ENCODE measurements at places on chromosomes 11 and 22.

DNA sequence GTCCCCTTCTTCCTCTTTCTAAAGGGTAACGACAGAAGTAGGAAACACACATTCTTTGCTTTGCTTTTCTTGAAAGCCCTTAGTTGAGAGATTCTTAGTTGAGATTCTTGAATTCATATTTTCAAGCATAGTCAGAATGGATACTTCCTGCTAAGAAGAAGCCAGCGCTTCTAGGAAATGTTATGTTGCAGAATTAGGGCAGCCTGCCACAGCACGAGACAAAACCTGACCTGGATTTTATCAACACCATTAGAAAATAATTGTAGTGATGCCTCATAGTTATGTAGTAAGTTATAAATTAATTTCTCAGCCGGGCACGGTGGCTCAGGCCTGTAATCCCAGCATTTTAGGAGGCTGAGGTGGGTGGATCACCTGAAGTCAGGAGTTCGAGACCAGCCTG lies 37.9 kb upstream of the NUP160 start:
- DNase-seq: peak; percentile 47

DNA sequence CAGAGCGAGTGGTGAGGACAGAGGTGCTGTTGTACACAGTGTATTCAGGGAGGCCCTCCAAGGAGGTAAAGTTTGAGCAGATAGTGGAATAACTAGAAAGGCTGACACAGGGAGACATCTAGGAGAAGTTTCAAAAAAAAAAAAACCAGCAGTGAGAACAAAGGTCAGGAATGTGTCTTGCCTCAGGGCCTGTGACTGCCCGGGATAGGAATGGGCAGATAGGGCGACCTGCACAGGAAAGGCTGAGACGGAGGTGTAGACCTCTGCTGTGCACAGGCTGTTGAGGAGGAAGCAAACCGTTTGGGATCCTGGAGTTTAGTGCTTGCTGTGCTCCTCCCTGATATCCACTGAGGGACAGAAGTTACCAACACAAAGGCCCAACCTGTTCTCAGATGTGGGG lies 406.5 kb upstream of the B3GAT1 start:
- DNase-seq: no peak

GRCh38 chr11:134466156-134466555 lies 54.1 kb upstream of the B3GAT1 start:
- no peak for DNase-seq

- no peak for DNase-seq
Observed at GRCh38 chr22:44195189-44195871, 14.6 kb downstream of the PARVG start.

Data from stromal cell of bone marrow (primary cell).